ENCODE measurements at places on chromosomes 6 and 20.
A peak's percentile ranks its signal among the peaks of the same experiment; 100 is the strongest.

DNA sequence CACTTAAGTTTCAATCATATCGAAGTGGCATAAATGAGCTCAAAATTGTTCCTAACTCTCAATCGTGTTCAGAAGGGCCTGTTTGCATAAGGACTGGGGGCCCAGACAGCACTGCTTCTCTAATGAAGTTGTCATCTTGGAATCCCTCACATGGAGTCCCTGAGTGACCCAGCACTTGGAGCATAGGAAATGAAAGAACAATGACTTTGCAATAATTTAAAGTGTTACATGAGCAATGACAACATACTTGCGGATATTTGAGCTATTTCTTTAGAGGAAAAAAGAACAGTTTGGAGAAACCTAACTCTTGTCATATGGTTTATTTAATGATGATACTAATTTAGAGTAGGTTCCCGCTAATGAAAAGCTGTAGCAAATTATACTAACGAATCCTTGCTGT lies 239.9 kb downstream of the TSHZ2 start:
- no peak for DNase-seq

GRCh38 chr6:56148488-56149186 lies 98.7 kb downstream of the COL21A1 start:
- no peak for DNase-seq

DNA sequence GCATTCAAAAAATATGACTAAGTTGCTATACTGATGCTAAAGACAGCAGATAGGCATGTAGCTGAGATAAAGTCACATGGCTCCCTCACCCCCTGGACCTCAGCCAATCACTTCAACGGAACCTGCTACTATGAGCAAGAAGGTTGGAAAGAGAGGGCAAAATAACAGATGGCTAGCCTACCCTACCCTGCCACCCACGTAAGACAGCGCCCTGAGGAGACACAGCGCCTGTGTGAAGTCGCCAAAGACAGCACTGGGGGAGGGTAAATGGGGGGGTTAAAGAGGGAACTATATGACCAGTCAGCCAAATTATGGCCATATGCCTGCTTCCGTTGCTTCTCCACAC lies 163.2 kb downstream of the RALGAPA2 start:
- DNase-seq, result no peak

DNA sequence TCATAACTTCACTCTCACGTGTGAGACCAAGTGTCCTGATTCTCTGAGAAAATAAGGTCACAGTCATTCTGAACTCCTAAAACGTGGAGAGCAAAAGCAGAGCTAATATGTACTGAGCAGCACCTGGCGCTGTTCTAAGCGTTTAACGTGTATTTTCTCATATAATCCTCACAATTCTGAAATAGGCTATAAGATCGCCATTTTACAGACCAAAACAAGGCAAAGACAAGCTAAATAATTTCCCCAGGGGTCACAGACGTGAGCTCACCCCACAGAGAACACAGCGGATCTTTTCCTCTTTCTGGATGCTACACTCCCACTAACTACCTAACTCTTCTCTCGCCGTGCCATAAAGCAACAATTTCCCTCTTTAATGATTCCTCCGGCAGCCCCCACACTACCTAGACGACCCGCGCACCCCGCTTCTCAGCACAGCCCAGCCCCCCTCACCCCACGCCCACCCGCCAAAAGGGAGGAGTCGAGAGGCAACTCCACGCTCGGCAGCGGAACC lies 636 bp downstream of the SUPT3H start:
- peak; percentile 46 for DNase-seq

DNA sequence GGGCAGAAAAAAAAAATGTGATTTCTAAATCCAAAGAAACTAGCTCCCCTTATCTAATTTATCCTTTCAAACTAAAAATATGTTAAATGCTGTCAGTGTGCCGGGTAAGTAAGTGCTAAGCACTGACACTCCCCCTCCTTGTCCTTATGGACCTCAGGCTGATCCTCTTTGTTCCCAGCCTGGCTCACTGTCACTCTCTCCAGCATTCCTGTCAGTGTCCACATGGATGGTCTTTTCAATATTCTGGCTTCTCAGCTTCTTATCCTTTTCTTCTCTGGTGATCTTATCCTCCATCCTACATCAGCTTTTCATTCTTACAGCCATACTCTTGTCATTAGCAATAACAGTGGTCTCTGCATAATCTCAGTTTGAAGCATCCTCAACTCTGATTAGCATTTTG lies 55.0 kb downstream of the BCKDHB start:
- DNase-seq, result no peak

DNA sequence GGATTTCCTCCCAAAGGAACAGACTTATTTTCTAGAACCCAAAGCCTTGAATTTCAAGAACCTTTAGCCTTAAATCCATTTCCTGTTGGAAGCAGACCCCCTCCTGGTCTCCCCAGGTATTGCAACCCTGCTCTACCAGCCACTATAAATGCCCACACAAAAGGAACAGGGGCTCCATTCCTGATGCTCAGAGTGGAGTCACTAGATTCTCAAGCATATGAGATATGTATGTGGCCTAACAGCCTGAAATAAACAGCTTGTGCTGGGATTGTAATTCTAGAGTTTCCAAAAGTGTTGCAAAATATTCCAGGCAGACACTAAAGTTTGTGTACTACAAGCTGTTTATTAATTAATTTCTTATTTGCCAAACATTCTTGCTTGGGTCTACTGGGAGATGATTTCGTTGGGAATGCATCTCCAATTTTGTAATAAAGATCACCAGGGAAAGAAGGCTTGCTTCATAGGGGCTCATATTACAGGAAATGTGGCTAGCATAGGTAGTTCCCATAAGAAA lies 44.8 kb downstream of the RIPOR3 start:
- DNase-seq, result no peak

GRCh38 chr6:105748737-105749161 lies 337.4 kb upstream of the PRDM1 start:
- DNase-seq, result no peak

DNA sequence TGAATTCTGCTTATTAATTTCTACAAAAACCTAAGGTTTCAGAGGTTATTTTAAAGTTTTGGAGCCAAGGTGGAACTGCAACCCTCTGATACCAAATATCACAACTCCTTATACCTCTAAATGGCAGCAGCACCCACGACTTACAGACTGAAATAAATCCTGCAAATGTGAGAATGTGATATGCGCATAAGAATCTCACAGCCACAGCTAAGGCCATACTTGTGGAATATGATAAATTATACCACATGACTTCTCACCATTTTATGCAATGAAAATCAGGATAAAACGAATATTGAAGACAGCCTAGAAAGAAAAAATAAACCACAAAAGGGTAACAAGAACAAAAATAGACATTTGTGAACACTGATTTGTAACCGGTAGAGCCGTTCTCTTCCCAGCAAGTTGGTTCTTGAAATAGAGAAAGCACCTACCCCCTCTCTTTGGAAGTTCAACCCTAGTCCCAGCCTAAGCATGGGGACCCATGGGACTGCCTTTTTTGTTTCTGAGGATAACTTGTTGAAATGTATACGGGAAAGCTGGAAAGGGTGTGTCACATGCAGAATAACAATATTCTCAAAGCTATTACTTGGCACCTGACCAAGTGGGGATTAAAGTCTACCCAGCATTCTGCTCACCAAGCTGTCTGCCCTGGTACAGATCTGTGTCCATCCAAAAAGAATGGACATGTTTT lies 47.1 kb upstream of the MCM9 start:
- no peak for DNase-seq

DNA sequence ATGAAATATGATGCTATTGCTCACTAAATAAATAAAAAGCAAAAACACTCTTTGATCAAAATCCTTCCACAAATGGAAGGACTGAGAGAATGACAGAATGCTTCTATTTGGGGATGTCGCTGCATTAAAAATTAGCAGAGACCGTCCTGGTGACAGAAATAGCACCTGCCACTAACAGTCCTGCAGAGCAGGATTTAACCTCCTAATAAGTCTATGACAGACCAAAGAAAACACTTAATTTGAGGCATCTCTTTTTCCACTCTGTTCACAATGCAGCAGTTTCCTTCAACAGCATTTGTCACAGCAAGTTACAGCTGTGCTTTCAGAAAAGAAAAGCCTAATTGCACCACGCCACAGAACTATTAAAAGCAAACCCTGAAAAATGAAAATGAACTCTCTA lies 140.6 kb upstream of the BEND6 start:
- DNase-seq, result no peak

- DNase-seq, result no peak
Observed at GRCh38 chr20:51665543-51666118, 102.6 kb downstream of the ATP9A start.

DNA sequence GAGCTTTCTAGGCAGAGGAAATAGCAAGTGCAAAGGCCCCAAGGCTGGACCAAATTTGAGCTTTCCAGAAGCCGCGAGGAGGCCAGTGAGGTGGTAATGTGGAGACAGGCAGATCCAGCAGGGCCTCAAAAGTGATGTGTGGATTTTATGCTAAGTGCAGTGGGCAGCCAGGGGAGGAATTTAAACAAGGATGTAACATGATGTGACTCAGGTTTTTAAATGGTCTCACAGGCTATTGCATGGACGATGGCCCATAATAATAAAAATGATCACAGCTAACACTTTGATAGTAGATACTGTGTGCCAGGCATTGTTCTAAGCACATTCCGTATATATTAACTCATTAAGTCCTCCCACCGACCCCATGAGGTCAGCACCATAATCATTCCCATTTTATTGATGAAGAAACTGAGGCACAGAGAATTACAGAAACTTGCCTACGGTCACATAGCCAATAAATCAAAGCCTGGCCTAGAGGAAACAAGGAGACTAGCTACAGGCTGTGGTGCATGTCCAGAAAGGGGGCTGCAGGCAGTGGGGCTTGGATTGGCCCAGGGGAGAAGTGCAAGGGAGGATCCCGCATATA lies 18.0 kb upstream of the PREX1 start:
- DNase-seq, result no peak

DNA sequence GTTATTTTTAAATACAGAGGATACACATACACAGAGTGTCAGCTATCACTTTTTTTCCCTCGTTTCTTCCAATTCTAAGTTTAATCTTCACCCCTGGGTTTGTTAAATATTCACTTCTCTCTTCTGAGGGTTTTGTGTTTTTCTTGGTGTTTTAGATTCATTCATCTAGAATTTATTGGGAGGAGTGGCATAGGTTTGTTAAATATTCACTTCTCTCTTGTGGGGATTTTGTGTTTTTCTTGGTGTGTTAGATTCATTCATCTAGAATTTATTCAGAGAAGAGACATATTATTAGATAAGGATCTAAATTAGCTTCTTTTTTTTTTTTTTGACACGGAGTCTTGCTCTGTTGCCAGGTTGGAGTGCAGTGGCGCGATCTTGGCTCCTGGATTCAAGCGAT lies 3.9 kb downstream of the GTF2H5 start:
- no peak for DNase-seq

DNA sequence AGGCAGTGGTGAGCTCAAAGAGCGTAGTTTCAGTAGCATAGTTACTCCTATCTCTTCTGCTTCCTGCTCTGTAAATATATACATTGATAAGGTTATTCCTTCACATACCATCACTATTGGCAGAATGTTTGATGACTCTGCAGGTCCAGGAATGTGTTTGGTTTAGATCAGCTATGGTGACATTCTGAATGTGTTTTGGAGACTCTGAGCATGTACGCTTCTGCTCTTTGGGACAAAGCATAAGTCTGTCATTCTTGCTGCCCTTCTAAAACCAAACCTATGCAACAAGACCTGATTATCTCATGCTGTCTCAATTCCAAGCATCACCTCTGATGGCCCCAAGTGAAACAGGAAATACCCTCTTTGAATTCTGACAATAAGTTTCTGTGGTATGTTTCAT lies 1074.3 kb downstream of the KIF16B start:
- DNase-seq, result no peak

Measured in spinal cord (tissue), 10 donors.